Fibroblast of skin of abdomen (primary cell): ENCODE measurements at places on chromosomes 11 and 22.

DNA sequence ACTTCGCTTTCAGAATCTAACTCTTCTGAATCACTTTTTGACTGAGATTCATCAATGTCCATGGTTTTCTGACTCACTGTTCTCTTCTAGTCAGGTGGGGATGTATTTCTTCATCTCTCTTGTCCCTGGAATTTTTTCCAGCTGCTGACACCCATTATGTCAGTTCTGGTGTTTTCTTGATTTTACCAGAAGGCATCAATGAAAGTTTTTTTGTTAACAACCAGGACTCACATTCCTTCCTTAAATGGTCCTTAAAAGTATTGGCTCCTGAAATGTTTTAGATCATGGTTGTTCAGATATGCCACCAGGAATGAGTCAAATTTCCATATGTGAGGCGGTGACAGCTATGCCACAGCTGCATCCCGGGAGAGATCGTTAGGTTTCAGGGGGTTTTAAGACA is 12.9 kb downstream of the MICAL2 start:
- peak; percentile 90 for DNase-seq

DNA sequence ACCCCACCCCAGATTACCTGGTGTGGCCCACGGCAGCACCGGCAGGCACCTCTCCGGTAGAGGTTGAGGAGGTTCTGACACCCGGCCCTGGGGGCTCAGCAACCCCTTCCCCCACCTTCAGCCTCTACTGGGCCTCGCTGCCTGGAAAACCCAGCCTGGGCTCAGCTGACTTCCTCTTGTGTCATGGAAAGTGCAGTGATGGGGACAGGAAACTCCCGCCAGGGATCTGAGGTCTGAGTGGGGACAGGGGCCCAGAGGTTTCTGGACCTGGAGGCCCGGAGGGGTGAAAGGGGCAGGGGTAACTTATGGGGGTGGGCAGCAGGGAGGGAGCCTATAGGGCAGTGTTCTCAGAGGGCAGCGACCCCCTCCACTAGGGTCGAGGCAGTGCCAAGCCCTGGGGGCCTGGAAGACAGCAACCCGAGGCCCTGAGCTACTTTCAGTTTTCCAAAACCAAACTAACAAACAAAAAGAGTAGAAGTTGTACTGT is 10.0 kb upstream of the CD5 start:
- DNase-seq, result no peak

DNA sequence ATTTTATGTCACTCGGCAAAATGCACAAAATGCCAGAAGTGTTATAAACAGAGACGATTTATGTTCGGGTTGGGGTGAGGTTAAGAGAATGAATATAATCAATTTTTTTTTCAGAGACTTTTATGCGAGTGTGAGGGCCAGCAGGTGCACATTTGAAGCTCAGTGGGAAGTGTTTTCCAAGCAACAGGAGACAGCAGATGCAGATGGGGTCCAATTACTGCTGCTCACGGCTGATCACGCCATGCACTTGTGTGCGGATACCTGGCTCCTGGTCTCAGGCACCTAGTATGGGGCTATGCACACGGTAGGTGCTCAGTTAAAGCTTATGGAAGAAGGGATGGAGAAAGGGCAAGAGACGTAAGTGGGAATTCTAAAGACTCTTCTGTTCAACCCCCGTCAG is 249.1 kb downstream of the MIAT start:
- DNase-seq, result no peak

DNA sequence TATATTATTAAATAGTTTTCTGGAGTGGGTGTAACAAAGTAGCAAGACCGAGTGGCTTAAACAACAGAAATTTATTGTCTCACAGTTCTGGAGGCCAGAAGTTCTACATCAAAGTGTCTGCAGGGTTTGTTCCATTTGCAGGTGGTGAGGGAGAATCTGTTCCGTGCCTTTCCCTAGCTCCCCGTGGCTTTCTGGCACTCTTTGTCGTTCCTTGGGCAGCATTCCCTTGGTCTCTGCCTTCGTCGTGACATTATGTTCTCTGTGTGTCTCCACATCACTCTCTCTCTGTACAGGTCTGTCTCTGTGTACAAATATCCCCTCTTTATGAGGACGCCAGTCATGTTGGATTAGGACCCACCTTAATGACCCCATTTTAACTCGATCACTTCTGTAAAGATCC is 38.2 kb downstream of the LDLRAD3 start:
- no peak for DNase-seq
